ENCODE measurements at places on chromosomes 3 and 15. TPM values are rescaled to one million over a fixed set of nuclear protein-coding genes. Genes with fewer than 3 reads are reported as not detected.
A peak's percentile ranks its signal among the peaks of the same experiment; 100 is the strongest.

DNA sequence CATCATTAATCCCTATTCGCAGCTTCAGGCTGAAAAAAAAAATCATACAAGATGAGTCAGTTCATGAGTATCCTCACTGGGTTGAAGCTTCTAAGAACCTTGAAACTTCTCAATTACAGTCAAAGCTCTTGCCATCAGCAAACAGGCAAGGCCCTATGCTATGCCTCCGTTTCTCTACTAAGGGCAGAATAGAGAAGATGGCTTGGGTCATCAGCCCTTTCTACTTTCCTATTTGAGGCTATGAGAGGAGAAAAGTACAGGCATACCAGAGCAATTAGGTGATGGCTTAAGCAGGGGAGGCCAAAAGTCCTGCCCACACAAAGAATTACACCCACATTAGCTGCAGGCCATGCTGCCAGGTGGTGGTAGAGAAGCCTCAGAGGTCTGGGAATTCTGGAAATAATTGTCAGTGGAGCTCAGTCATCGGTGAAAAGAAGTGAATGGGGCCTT lies 89.0 kb downstream of the MRPL46 start:
- no peak for DNase-seq

DNA sequence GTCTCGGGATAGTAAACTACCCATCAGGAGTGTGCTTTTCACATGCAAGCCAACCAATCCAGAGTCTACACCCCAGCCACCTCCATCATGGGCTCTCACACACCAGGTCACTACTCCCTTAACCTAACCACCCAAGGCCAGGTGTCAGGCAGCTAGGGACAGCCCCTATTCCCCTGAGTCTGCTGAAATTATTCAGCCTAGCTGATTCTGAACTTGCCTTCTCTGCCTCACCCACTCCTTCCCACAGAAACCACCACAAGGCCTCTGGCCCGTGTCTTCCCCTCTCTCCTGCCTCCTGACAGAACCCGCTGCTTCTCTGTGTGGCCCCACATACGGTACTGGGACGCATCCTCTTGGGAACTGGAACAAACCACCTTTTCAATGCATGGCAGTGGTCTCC lies 82.1 kb downstream of the PCSK6 start:
- DNase-seq = no peak

DNA sequence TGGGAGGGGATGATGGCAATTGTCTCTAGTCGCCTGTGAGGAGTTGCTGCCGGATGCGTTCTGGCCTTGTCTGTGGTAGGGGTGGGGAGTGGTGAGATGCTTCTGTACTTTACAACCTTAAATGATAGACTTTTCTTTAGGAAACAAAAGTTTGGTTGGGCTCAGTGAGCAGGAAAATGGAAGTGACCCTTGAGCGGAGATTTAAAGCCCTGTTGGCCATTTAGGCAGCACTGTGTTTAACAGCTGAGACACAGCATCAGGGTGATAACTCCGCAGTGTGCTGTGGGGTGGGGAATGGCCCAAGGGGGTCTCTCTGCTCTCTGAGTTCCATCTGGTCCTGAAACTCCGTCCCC lies 36.6 kb downstream of the SPSB4 start:
- DNase-seq = no peak

- no peak for DNase-seq
Observed at GRCh38 chr3:15982667-15983196, 185.0 kb upstream of the ANKRD28 start.

DNA sequence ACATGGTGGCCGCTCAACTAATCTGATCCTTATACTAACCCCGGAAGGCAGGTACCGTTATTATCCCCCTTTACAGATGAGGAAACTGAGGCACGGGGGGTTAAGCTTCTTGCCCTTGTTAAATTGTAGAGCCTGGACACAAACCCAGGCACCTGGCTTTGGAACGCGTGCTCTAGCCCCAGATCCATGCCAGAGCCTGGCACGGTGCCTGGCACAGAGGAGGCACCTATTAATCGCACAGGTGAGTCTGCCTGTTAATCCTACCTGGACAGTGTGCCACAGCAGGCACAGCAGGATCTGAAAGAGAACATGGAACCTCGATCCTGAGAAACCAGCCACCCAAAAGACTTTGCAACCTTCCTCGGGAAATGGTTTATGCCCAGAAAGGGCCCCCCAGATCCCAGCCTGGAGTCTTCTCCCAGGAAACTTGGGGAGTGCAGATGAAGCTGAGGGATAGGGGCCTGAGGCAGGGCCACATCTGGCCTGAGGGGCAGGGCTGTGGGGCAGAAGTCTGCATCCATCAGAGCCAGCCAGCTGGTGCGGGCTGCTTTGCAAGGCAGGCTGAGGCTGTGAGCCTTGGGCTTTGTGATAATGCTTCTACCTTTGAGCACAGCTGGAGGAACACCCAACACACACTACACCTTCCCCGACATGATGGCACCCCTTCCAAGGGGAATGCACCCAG lies 55.3 kb upstream of the SLC6A1 start:
- DNase-seq = no peak

DNA sequence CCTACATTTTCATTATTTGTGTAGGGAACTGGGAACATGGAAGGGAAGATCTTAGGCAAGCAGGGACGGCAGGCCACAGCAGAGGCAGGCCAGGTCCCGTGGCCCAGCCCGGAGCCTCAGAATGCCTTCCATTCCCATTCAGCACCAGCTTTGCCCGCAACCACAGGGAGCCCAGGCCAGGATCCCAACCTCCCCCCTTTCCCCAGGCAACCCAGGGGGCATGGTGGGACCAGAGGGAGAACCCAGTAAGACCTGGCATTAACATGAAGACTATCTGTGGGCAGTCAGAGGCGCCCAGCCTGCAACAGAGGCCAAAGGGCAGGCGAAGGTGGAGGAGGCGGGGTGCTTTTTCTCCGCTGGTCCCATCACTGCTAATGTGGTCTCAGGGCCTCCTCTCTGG lies 135.6 kb downstream of the TPRA1 start:
- no peak for DNase-seq

GRCh38 chr15:43930079-43930478 lies 103.3 kb downstream of the WDR76 start:
- DNase-seq = no peak

DNA sequence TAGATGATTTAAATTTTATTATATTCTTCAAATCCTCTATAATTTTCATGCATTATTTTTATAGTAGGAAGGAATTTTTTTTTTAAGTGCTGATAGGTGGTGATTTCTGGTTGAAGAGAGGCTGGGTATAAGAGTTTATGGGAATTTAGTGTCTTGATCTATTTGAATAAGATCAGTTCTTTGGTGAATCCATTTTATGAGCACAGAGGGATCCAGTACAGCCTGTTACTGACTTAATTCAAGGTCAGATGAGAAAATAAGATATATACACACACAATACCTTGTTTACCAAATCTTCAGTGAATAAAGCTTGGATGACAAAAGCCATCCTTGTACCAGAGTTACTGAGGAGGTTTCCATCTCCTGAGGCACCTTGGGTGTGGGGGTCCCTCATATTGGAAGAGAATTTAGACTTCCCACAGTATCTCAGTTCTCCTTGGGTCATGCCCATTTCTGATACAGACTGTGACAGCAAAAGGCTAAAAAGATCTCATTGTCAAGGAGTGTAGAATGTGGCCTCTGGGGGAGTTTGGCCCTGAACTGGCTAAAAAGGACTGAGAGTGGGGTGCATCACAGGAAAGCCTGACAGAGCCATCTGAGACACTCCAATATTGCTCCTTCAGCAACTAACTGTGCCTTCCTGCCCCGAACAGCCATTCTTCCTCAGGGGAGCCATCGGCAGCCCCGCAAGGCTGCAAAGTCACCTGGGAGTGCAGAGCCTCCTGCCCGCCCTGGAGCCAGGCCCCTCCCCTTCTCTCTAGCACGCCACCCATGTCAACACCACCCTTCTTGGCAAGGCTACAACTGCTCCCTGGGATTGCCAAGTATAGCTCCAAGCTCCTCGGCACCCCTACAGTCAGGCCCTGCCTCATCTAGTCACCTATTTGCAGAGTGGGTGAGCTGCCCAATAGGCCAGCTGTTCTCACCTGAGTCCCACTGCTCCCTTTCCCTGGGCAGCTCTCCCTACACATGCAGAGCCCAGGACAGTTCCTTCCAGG lies 43.1 kb upstream of the HACD2 start:
- no peak for DNase-seq

DNA sequence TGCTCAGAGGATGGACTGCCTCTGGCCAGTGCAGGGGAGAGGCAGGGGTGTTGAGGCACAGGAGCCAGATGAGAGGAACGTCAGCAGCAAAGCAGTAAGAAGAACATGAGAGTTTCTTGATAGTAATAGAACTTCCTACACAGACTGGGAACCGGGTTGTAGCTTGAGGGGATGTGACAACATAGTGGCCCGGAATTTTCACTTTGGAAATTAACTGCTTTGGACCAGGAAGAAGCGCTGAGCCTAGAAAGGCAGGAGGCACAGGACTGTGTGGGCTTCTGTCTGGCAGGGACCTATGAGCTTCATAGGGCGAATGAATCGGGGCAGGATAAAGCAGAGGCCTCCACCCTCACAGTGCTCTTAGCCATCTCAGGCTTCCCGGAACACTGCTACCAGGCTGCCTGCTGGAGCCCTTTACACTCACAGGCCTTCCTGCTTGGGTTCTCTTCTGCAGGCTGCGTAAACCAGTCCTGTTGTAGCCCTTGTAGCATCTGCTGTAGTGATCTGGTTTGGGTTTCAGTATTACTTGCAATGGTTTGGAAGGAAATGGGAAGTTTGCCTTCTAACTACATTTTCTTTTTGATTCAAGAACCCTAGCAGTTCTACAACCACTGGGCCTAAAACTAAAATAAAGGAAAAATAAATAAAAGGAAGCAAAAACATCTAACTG lies 3.3 kb upstream of the ADPGK start:
- no peak for DNase-seq

GRCh38 chr3:27325419-27325818 lies 43.8 kb downstream of the NEK10 start:
- no peak for DNase-seq

DNA sequence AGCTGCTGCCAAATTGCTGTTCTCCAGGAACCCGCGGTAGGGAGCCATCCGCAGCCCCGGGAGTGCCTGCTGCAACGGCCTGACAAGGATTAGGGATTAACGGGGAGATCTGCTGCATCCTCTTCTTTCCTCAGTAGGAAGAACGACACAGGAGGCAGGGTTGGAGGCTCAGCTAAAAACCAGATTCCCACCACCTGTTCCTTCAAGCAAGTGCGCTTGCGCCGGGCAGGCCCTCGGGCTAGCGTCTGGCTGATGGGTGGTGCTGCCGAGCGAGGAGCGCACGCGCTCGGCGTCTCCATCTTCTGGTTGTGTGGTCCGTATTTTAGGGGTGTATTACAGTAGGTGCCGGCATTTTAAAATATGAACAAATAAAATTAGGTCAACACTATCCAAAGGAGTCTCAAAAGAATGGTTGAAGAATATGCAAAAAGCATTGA lies 25.4 kb upstream of the SLC25A26 start:
- peak; percentile 29 for DNase-seq

DNA sequence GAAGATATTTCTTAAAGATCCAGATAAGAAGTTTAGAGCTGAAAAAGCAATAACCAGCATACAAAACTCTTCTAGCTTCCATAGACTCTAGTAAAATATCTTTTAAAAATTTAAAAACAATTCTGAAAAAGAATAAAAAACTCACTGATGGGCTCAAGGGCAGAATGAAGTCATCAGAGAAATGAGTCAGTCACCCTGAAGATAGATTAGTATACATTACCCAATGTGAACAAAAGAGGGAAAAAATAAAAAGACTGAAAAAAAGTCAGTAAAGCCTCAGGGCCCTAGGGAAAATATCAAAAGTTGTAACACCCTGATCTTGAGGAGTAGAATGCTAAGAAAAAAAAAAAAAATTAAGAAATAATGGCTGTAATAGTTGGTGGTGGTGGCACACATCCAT lies 11.4 kb downstream of the DET1 start:
- no peak for DNase-seq

Gene CFAP44
- 22.2 TPM for polyA plus RNA-seq

Gene DNAH12
- polyA plus RNA-seq = 0.70 TPM

Gene LOXL1
- polyA plus RNA-seq = 75.0 TPM

Gene UBAP1L
- polyA plus RNA-seq = 8.7 TPM

Gene MB21D2
- polyA plus RNA-seq = 17.4 TPM

Gene CPOX
- polyA plus RNA-seq = 23.7 TPM

Gene ATP13A4
- 2.2 TPM for polyA plus RNA-seq

Gene PSTPIP1
- 1.4 TPM for polyA plus RNA-seq

Measured in left renal pelvis (tissue), 4 donors.